ENCODE measurements at places on chromosomes 6 and 20.
A peak's percentile ranks its signal among the peaks of the same experiment; 100 is the strongest.

GRCh38 chr20:62808211-62808865, 3.7 kb downstream of the OGFR start:
- peak; percentile 85 for DNase-seq

GRCh38 chr20:63268671-63269439, 3.8 kb upstream of the ARFGAP1 start:
- no peak for DNase-seq

GRCh38 chr20:19212469-19212815, at the start of gene SLC24A3:
Gene SLC24A3, plus strand, starts transcription at chr20:19212642.
- no peak for DNase-seq

- DNase-seq: no peak
Measured at GRCh38 chr6:146258206-146258605, 229.3 kb downstream of the GRM1 start.

- DNase-seq: no peak
Measured at GRCh38 chr6:27295301-27296079, 16.6 kb downstream of the POM121L2 start.

DNA sequence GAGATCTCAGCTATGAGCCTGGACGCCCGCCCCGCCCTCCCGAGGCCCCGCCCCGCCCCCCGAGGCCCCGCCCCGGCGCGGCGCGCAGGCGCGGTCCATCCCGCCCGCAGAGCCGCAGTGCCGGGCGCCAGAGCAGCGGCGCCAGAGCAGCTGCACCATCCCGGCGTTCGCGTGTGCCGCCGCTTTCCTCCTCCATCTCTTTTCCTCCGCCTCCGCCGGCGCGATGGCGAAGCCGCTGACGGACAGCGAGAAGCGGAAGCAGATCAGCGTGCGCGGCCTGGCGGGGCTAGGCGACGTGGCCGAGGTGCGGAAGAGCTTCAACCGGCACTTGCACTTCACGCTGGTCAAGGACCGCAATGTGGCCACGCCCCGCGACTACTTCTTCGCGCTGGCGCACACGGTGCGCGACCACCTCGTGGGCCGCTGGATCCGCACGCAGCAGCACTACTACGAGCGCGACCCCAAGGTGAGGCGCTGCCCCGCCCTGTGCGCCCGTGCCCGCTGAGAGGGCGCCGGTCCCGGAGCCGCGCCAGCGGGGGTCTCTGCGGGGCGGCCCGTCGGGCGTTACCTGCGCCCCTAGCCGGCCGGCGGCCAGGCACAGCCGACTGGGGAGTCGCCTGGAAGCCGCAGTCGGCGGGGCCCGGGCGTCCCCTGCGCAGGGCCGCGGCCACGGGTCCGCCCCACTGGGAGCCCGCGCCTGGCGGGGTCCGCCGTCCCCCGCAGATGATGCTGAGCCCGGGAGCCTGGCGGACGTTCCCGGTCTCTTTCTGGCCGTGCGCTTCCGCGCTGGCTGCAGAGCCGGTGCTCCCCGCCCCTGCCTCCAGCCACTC, at the start of gene PYGB:
Gene PYGB (plus strand): TSS at position 130 of the 830 bp plus-strand sequence. CDS start 94 bp downstream, at position 224.
- DNase-seq: no peak

DNA sequence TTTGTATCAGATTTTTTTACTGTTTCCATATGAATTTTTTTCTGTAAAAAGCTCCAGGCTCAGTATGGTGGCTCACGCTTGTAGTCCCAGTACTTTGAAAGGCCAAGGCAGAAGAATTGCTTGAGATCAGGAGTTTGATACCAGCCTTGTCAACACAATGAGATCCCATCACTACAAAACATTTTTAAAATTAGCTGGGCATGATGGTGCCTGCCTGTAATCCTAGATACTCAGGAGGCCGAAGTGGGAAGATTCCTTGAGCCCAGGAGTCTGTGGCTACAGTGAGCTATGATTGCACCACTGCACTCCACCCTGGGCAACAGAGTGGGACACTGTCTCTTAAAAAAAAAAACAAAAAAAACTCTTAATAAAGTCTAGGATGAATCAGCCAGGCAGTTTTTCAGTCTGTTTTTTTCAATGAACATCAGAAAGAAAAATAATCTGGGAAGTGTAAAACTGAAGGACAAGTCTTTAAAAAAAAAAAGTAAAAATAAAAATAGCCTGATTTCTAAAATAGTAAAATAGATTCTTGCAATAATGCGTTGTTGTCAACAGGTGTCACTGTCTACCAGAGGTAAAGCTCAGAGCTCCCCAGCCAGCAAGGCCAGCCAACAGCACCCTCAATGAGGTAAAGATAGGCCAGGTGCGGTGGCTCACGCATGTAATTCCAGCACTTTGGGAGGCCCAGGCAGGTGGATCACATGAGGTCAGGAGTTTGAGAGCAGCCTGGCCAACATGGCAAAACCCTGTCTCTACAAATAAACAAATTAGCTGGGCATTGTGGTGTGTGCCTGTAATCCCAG, 9.3 kb upstream of the ATG5 start:
- no peak for DNase-seq

GRCh38 chr20:475463-476357, 13.4 kb upstream of the TBC1D20 start:
- no peak for DNase-seq

GRCh38 chr6:87741001-87741650, 39.1 kb upstream of the AKIRIN2 start:
- DNase-seq: no peak

- no peak for DNase-seq
Measured at GRCh38 chr6:139175389-139175948, 40.6 kb downstream of the HECA start.

GRCh38 chr20:7935027-7935551, 5.2 kb downstream of the HAO1 start:
- DNase-seq: no peak

DNA sequence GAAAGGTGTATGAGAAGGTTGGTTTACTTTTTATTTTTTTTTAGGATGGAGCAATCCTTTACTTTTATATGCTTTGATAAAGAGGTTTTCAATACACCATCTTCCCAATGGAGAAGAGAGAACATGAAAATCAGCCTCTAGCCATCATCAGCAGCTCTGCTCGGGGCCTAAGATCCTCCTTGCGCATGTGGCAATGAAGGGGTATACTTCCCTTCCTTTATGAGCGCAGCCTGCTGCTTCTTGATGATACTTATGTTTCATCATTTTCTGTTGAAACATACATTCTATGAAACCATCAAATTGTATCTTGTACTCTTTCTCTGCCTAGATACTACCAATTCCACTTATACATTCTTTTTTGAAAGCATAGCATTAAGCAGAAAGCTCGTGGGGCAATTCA, 74.5 kb downstream of the MAP7 start:
- no peak for DNase-seq

GRCh38 chr6:2396846-2397630, 151.6 kb upstream of the GMDS start:
- no peak for DNase-seq

GRCh38 chr6:32559747-32560146, 29.7 kb upstream of the HLA-DRB5 start:
- no peak for DNase-seq

- no peak for DNase-seq
Measured at GRCh38 chr6:142002825-142003405, 129.8 kb upstream of the GJE1 start.

DNA sequence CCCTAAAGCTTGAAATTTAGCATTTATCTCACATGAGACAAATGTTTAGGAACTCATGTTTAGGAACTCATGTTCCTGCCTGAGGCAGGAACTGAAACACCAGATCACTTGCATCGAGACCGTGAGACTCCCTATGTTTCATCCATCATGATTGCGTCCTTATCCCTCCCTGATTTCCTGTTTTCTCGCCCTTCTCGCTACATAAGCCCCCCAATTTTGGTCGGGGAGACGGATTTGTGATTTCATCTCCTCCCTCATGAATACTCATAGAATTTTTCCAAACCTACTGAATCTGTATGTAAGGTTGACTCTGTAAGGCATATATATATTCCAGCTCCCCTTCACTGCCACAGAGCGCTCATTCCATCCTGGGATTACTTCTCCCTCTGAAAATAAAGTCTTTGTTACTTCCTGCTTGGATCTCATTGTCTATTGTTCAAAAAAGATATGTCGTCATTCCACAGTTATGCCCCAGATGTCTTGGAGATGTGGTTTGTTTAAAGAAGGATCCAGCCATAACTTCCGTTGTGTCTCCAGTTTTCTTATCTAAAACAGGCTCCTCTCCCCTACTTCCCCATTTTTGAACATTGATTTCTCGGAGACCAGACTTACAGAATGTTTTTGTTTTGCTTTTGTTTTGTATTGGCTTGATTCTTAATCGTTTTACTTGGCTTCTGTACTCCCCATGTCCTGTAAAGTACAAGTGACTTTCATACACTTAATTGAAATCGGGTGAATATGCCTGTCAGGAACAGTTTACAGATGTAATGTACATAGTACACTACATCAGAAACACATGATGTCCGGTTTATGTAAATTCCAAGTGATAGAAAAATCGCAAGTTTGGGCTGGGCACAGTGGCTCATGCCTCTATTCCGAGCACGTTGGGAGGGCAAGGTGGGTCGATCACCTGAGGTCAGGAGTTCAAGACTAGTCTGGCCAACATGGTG, 118.7 kb downstream of the HFE start:
- DNase-seq: no peak

DNA sequence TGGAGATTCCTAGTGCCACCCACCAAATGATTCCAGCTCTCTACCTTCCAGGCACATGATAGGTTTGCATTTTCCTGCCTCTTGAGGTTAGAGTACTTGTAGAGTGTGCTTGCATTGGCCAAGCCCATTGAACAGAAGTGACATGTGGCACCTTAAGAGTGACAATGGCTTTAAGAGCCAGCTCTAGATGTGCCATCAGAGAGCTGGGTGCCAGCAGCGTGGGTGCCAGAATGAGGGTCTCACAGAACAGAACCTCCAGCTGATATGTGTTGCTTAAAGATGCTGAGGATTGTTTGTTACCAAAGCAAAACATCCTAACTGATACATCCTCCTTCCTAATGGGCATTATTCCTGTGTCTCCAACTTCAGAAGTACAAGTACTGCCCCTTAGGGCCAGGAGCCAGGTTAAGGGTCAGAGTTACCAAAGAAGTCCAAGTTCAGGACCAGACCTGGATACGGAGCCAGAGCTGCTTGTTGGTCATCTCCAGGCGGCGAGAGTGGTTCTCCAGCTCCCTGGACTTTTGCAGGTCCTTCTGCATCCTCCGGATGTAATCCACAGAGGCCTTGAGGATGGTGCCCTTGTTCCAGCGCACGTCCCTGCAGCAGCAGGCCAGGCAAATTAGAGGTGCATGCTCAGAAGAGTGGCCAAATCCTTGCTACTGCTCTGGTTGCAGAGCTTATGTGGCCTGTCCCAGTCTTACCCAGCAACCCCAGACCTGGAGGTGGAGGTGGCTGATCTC, 47.5 kb downstream of the MDFI start:
- DNase-seq: no peak

GRCh38 chr6:129920103-129920798, 59.1 kb upstream of the TMEM244 start:
- no peak for DNase-seq

GRCh38 chr20:10359621-10360040, 74.4 kb downstream of the MKKS start:
- no peak for DNase-seq

DNA sequence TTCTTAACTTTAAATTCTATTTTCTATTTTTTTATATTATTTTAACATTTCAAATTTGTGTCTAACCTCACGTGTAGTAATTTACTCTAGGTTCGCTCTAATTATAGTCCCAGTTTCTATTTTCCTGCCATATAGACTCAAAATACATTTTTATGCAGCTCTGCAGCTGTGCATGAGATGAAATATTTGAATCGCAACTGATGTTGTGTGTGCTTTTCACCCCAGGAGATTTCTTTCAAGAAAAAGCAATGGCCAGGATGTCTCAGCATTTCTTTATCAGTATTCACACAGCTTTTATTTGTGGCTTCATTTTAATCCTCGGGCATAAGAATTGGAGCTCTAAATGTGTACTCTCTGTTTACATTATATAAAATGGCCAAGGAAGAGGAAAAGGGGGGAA, 157.6 kb downstream of the HDGFL1 start:
- DNase-seq: no peak

DNA sequence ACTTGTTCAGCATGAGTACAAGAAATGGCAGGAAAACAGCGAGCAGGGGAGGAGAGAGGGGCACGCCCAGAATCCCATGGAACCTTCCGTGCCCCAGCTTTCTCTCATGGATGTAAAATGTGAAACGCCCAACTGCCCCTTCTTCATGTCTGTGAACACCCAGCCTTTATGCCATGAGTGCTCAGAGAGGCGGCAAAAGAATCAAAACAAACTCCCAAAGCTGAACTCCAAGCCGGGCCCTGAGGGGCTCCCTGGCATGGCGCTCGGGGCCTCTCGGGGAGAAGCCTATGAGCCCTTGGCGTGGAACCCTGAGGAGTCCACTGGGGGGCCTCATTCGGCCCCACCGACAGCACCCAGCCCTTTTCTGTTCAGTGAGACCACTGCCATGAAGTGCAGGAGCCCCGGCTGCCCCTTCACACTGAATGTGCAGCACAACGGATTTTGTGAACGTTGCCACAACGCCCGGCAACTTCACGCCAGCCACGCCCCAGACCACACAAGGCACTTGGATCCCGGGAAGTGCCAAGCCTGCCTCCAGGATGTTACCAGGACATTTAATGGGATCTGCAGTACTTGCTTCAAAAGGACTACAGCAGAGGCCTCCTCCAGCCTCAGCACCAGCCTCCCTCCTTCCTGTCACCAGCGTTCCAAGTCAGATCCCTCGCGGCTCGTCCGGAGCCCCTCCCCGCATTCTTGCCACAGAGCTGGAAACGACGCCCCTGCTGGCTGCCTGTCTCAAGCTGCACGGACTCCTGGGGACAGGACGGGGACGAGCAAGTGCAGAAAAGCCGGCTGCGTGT, 11.6 kb downstream of the TNFAIP3 start:
- no peak for DNase-seq

GRCh38 chr6:36109092-36109491, 21.2 kb upstream of the MAPK13 start:
- no peak for DNase-seq

GRCh38 chr6:105974986-105975385, 111.2 kb upstream of the PRDM1 start:
- DNase-seq: no peak

- no peak for DNase-seq
Measured at GRCh38 chr6:40256831-40257230, 322.6 kb upstream of the MOCS1 start.

DNA sequence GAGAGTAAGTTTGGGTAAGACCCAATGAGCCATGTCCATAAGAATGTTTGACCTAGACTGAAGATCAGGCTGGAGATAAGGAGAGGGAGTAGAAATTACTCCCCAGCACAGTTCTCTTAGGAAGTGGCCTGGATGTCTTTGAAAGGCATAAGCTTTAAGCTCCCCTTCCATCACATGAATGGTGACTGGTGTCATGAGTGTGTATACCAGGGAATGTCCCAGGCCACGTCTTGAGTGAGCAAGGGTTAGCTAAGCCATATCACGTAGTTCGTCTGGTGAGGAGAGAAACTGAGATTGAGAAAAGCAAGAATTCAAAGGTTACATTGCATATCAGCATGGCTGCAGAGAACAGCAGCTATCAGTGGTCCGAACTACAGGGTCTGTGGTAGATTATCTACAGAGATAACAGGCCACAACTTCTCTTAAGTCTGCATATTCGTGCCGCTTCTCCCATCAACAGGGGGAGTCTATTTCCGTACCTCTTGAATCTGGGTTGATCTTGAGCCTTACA, 60.1 kb upstream of the BMP2 start:
- DNase-seq: no peak

Measured in omental fat pad (tissue), 4 donors.